Testis (tissue), 5 donors: ENCODE measurements at places on chromosomes 1 and 21.

DNA sequence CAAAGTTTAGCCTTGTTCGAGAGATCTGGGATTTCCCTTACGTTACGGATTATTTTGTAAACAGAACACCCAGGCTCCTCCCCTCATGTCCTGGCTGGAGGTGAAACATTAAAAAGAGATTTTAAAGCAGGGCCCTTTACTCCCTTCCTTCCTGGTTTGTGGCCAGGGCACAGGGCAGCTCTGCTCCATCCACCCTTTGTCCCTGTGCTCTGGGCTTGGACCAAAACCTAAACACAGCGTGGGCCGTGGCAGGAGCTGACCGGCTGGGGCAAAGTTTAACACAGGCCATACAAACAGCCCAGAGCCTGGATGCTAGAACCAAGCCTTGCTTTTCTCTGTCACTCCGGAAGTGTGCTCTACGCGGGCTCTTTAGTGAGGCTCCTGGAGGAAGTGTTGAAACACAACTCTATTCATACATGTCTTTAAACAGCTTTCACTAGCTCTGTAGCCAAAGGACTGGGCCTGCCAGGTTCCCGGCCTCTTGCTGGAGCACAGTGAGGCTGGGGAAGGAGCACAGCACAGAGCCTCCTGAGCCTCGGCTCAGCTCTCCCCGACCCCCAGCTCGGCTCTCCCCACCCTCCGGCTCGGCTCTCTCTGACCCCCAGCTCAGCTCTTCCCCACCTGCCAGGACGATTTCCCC is 84.7 kb downstream of the PDE9A start:
- peak; percentile 43 for DNase-seq

GRCh38 chr21:26958788-26959187 is 8.1 kb downstream of the ADAMTS5 start:
- DNase-seq: no peak

GRCh38 chr21:45713613-45714012 is 70.1 kb downstream of the PCBP3 start:
- DNase-seq: no peak

DNA sequence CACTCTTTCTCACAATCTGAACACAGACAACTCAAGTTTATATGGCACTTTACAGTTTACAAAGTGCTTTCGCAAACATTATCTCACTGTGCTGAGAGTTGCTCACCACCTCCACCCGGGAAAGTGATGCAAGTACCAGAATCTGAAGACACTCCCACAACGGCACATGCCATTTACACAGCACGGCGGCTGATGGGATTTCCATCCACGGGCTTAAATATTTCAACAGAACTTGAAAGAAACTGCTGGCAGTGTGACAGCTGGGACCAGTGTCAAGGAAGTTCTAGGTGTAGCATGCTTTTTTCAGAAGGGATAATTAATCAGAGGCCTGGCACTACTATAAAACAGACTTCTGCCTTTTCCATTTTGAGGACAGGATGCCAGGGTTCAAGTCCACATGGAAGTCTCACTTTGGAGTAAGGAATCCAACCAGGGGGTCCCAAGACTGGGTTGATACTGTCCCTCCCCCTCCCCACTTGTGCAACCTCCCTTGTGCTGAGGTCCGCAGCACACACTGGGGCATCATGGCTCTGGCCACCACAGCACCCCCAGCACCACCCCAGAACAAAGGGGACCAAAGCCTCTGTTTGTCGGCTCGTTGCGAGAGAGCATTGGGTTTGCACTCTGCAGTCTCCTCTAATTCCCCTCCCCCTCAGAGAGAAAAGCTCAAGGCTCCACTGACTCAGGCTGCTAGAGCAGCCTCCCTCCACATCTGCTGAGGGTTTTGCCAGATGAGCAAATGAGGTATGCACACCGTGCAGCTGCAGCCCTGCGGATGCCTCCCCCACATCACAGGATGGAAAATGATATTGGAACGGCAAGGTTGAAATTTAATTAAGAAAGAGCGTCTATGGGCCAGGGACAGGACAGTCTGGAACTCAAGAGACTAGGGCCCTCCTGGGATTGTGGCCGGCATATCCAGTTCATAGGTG is 154.9 kb downstream of the TGFBR3 start:
- DNase-seq: no peak

DNA sequence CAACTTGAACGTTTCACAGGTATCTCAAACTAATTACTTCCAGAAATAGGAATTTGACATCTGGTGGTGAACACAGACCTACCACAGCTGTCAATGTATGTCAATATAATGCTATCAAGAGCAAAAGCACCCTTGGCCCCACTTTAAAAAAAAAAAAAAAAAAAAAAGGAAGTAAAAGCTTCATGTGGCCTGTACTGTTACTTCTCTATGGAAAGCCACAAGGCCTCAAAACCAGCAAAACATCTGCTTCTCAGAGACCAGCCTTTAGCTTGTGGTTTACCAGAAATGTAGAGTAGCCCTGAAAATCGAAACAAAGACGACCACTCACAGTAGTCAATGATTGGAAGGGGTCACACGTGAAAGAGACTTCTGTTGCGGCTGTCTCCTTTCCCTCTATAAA is 109.6 kb downstream of the SLC45A1 start:
- no peak for DNase-seq

- DNase-seq: peak; percentile 67
These were observed 12.0 kb downstream of the ALDH9A1 start for GRCh38 chr1:165686121-165686970.

DNA sequence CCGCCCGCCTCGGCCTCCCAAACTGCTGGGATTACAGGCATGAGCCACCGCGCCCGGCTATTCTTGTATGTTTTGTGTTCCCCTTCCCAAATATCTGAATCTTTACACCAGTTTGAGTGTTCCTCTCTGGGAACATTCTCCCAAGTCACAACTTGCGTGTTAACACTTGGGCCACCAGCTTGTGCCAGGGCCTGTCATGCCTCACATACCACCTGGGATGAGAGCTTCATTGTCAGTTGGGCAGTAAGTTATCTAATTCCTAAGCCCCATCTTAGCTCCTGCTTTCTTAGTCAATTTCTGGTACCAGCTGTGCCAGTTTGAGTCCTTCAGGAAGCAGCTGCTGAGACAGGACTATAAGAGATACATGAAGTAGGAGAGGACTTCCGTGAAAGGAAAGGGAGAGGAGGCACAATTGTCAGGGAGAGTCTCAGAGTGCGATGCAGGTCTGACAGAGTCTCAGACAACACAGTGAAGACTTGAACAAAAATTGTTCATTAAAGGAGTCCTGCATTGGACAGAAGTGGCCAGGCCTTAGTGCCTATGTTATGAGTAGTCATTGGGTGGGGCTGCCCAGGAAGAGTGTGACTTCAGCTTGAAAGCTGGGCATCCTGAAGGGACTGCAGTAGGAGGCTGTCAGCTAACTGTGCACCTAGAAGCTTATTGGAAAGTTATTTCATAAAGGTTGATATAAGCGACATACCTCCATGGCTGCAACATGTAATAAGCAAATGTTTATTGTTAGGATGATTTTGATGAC is 17.3 kb downstream of the ZFYVE9 start:
- DNase-seq: no peak

GRCh38 chr1:232657426-232658005 is 27.6 kb upstream of the SIPA1L2 start:
- no peak for DNase-seq

DNA sequence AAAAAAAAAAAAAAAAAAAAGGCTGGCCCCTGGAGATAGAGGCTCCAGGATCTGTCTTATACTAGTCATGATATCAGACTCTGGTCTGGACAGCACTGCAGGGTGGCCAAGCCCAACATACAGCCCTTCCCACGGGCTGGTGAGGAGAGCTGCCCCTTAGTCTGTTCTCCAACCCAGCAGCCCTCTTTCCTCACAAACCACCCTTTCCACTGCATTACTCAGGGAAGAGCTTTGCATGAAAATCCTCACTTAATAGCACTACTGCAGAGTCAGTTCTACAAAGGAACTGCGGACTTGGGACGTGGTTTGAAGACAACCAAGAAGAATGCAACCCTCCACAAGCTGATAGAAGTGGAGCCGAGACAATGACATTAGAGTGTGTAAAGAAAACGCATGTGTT is 5.7 kb downstream of the BCAR3 start:
- DNase-seq: no peak

- DNase-seq: no peak
These were observed 1.8 kb upstream of the CHML start for GRCh38 chr1:241641773-241642592.

GRCh38 chr1:39322431-39322830 is 117.9 kb downstream of the MACF1 start:
- no peak for DNase-seq

DNA sequence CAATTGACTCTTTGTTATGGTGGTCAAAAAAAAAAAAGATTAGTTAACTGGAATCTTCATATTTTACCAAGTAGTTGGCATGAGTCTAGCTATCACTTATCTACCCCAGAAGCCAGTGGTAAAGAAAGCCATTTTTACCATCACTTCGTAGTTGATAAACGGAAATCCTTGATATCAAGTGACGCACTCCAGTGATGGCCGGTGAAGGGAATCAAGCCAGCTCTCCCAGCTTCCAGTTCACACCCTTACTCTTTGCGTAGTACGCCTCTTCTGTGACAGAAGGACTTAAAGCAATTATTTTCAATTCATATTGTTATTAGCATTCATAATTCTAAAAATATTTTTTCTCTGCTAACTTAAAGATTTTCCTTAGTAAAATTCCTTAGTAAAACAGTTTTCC is 447.9 kb downstream of the GPATCH2 start:
- DNase-seq: no peak

DNA sequence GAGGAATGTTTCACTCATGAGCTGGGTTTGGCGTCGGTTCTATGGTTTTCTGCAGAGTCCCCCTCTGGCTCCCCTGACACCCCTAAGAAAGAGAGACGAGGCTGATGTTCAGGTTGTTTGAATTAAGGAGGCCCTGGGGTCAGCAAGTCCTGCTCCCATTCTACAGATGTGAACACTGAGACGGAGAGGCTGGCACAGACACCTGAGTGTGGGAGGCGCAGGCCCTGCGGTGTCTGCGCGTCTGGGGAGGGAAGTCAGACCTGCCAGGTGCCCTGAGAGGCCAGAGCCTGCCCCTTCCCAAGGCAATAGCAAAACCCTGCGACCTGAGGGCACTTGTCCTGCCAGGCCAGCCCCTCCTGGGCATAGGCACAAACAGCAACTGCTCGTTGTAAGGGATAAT is 47.7 kb downstream of the MEGF6 start:
- no peak for DNase-seq

GRCh38 chr1:205108464-205108863 is 13.3 kb downstream of the RBBP5 start:
- DNase-seq: no peak

DNA sequence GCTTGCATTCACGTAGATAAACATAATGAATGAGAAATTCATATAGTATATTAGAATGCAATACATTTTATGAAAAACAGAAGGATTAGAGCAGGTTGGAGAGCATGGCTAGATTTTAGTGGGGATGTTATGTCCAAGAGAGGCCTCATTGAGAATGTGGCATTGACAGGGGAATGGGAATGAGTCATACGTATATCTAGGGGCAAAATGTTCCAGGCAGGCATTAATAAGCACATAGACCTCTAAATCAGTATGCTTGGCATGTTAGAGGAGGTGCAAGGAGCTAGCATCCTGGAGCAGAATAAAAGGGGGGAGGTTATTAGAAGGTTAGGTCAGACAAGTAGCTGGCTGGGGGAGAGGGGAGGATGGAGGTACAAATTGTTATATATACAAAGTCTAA is 93.0 kb downstream of the USH2A start:
- no peak for DNase-seq
